ENCODE measurements at places on chromosomes 5 and 9. TPM values are rescaled to one million over a fixed set of nuclear protein-coding genes. Genes with fewer than 3 reads are reported as not detected.

Gene KIF20A
- not detected for total RNA-seq

Gene SPRY4
- total RNA-seq = 79.7 TPM

Gene ALDH7A1
- 25.1 TPM for total RNA-seq

Gene TAS2R1
- not detected for total RNA-seq

Gene MYOT
- total RNA-seq = 0.64 TPM

Gene PCDHAC2
- 1.1 TPM for total RNA-seq

Gene STRBP
- 8.7 TPM for total RNA-seq

Gene MCC
- 25.2 TPM for total RNA-seq

Gene SAP30L
- total RNA-seq = 34.2 TPM

Gene ERCC6L2
- 38.0 TPM for total RNA-seq

Gene MAMDC4
- total RNA-seq = 1.6 TPM

Gene SLC46A2
- 0.35 TPM for total RNA-seq

Gene ADAMTSL1
- 3.4 TPM for total RNA-seq

All from mesenteric fat pad (tissue), 1 donor.